ENCODE measurements at places on chromosomes 5 and 9.
A peak's percentile ranks its signal among the peaks of the same experiment; 100 is the strongest.

GRCh38 chr5:171755354-171755821 lies 30.2 kb upstream of the SMIM23 start:
- peak; percentile 45 for DNase-seq

DNA sequence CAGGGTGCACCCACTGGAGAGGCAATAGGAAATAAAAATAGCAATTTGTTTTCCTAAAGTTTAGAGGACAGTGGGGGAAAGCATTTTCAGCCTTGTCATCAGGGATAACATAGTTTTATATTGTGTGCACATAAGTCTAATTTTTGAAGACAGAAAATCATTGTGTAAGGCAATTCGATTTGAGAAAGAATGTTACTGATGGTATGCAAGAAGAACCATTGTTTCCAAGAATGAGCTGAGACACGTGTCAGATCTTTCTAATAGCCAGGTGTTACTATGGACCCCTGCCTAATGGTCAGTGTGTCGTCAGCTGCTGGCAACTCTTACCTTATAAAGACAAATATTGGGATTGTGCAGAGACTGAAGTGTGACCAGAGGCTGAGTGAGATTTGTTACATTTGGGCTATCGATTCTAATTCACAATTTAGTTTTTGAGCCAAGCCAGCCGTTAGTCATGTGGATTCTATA lies 67.1 kb upstream of the PPP2R2B start:
- DNase-seq = no peak

DNA sequence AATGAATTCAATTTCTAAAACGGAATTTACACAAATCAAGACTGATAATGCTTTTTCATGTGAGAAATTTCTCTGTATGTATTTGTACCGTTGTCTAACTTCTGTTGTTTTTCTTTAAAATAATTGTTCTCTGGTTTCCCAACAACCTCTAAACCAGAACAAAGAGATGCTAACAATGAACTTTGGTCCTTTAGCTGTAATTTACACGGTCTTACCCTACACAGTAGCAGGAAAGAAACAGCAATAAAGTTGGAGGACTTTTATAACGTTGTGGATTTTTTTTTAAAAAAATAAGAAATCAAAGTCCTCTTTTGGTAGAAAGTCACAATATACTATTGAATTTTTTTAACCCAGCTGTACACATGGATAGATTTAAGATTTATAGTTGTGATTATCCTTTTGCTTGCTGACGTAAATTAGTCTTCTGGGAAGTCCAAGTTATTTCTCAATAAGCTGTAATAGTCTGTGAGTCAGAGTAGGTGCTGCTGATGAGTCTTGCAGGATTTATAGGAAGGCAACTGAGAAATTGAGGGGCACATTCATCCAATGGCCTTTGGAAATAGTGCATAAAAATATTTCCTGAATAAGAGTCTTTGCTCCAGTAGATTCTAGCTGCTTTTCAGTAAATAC lies 76.8 kb upstream of the PCSK1 start:
- DNase-seq = peak; percentile 68

- no peak for DNase-seq
Observed at GRCh38 chr5:122780296-122780695, 5.4 kb downstream of the SNX2 start.

GRCh38 chr9:114551750-114552685 lies 35.6 kb upstream of the ATP6V1G1 start:
- DNase-seq = peak; percentile 86

DNA sequence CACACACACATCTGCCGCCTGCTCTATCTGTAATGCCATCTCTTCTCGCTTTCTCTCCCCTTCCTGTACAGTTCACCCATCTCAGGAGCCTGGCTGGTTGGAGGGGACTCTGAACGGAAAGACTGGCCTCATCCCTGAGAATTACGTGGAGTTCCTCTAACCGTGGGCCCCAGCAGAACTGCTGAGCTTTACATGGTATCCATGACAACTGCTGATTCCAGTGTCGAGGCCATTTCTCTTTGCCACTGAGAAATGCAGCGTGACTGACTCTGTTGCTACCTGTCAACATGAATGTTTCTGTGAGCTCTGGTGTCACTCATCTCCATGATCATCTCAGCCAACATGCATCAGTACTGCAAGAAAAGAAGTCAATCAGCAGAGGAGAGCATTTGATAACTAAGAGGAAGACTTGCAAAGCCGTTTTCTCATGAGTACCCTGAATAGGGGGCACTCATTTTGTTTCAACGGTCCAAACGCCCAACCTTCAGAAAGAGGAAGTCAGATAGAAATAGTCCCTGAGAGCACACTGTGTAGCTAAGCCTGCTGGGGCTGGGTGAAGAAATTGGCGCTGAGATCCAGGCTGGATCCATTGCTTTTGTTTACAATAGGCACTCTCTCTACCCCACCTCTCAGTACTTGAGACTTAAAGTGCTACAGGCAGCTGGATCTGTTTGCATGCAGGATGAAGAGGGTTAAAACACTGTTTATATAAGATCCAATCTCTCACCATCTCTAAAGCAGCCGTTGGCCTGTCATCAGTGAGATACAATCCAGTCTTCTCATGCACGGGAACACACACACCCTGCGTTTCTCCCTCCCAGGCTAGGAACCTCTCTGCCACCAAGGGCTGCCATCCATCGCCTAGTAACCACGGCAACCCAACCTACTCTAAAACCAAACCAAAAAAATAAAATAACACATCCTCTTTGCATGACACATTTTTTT lies 180.9 kb downstream of the NR3C1 start:
- no peak for DNase-seq

DNA sequence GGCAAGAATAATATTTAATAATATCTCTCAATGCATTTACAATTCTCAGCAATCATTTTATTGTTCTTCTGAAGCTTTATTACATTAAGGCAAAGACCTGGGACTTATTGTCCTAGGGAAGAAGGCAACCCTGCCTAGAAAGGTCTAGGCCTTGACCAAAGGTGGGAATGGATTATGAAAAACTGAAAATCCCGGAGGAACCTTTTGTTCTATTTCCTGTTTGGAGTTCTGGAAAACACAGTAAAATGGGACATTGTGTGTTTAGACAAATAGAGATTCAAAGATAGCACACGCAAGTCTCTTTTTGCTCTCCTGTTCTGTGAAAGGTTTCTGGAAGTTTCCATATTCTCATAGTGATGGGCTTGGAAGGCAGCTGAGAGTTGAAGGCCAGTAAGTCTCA lies 31.1 kb downstream of the BAAT start:
- no peak for DNase-seq

- DNase-seq = no peak
Observed at GRCh38 chr9:137074657-137075274, 2.6 kb upstream of the UAP1L1 start.

GRCh38 chr9:108591121-108591520 lies 264.7 kb downstream of the ACTL7B start:
- no peak for DNase-seq

GRCh38 chr9:15086156-15086763 lies 176.0 kb upstream of the FREM1 start:
- no peak for DNase-seq

DNA sequence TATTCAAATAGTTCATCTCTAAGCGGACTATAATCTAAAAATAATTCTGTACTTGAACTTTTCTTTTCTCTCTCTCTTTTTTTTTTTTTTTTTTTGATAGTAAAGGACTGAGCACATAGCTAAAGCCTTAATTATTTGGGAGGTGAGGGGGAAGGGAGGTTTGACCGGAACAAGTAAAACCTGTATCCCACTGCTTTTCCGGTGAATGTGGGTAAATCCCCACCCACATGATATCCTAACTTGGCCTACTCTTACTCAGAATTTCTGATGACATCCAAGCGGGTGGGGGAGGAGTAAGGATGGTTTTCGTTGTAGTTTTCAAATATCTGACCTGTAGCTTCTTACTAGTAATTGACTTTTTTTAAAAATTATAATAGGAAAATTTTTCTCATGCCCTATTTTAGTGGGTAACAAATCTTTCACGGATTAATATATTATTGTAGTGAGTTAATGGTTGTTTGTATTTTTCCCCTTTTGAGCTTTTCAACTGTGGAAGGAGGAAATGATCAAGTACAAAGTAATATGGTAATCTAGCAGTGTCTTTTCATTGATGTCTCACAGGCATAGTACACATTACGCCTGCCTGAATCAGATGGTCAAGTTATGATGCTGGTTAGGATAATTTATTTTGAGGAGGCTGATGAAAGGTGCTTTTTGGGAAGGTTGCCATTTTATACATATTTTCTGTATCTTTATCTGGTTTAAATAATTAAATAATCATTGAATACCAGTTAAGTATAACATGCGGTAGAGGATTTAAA lies 2.2 kb upstream of the ELL2 start:
- DNase-seq = no peak
